ENCODE measurements at places on chromosomes 5 and 9. TPM values are rescaled to one million over a fixed set of nuclear protein-coding genes. Genes with fewer than 3 reads are reported as not detected.

IRX2 gene
- 0.27 TPM for total RNA-seq

TNFSF8 gene
- 1.2 TPM for total RNA-seq

DNA sequence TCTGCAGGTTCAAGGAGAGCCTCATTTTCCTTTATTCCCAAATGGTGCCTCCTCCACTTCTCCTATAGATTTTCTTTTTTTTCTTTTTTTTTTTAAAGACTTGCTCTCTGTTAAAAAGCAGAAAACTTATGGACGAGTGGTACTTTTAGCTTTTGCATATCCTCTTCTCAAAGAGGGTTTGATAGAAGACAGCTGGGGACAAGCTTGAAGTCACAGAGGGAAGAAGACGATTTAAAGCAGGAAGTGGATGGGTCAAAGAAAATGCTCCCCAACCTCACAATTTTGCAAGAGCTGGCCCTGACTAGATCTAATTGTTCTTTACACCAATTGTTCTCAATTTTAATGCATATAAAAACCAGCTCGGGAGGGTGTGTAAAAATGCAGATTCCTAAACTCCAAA lies 48.9 kb downstream of the APBA1 start:
- DNase-seq: no peak

DNA sequence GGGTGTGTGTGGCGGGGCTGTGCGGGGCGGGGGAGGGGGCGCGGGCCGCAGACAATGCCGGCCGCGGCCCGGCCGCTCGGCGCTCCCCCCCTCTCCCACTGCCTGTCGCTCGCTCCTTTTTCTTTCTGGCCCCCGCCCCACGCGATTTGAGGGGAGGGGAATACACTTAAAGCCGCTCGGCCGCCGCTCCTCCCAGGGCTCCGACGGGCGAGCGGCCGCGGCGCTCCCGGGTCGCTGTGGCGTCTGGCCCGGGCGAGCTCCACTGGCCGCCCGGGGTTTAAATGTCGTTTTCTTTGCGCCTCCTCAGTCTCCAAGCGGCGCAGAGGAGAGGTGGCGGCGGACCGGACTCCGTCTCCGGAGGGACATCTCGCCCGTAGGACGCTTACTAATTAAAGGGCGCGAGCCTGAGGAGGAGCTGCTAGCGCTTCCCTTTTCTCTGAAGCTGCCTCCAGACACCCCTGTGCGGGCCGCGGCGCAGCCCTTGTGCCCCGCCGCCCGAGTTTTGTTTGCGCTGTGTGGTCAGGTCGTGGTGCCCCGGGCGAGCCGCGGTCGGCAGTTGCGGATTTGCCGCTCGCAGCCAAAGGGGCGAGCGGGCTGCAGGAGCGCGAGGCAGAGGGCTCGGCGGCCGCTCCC lies 1.4 kb downstream of the ZSWIM6 start:
- peak; percentile 67 for DNase-seq

- no peak for DNase-seq
These were observed 144.4 kb downstream of the BNC2 start for GRCh38 chr9:16726029-16726428.

- no peak for DNase-seq
These were observed 264.0 kb downstream of the EPB41L4A start for GRCh38 chr5:112154940-112155686.

- DNase-seq: no peak
These were observed 259.7 kb upstream of the ZNF608 start for GRCh38 chr5:125006011-125006685.

DNA sequence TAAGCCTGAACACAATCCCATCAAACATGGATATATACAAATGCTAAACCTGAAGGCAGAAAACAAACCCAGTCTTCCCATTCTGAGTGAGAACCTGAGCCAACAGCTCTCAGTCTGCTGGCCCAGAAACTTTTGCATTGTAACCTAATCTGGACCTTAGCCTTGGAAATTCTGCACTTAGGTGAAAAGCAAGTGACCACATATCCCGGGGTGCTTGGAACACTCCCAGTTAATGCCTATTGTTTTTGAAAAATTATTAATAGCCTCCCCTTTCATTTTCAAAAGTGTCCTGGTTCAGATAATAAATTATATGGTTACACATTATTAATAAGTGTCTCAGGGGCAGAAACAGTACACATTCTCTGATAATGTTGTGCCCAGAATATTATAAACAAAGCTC lies 228.3 kb upstream of the TARS1 start:
- no peak for DNase-seq

All from left cardiac atrium (tissue), 4 donors.